HL-60 (cell line): ENCODE measurements at places on chromosomes 1 and 21.

DNA sequence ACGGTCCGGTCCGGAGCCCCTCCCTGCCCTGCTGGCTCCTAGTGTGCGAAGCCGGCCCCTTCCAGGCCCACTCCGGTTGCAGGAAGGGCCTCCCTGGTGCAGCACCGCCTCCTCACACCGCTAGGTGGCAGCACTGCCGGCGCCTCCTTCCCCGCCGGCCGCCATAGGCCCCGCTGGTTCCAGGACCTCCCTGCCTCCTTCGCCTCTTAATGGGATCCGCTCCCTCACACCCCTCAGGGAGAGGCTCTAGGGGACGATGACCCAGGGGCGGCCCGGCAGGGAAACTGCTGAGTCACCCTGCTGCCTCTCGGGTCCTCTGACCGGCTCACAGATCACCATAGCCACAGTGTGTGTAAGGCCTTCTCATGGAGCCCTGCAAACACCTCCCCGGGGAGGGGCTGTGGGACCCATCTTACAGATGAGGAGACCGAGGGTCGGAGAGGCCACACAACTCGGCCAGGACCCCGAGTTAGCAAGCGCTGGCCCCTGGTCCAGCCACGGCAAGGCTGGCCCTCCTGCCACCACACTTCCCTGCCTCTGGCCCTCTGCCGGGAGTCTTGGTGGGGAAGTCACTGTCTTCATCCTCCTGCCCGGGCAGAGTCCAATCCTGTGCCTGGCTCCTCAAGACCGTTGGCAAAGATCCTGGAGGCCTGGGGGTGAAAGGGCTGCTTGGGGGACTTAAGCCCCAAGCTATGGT is 1.6 kb upstream of the AJAP1 start:
- DNase-seq = peak; percentile 39

DNA sequence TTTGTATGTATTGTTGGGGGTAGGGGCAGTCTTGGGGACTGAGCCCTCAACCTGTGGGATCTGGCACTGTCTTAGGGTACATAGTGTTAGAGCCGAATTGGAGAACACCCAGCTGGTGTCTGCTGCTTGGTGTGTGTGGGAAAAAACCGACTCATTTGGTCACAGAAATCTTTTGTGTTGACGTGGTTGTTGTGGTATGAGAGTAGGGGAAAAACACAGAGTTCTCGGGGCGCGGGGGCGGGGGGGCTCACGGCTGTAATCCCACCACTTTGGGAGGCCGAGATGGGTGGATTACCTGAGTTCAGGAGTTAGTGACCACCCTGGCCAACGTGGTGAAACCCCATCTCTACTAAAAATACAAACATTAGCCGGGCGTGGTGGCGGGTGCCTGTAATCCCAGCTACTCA is 15.3 kb upstream of the SRSF10 start:
- DNase-seq = no peak

- DNase-seq = peak; percentile 11
Measured at GRCh38 chr1:192476802-192477298, 98.7 kb upstream of the RGS1 start.

DNA sequence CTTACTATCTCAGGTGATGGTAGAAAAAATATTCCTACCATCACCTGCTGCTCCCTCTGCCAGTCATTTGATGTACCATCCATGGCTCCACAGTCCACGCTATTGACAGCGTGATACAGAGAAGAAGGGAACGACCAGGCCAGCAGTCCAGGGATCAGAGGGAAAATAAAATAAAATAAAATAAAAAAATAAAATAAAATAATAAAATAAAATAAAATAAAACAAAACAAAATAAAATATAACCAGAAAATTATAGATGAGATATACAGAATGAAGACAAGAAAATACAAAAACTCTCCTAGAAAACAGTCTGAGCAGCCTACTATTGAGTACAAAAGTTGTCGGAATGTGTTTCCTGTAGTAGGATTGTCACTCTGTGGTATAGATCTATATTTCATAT is 619.4 kb upstream of the TMPRSS15 start:
- DNase-seq = no peak

DNA sequence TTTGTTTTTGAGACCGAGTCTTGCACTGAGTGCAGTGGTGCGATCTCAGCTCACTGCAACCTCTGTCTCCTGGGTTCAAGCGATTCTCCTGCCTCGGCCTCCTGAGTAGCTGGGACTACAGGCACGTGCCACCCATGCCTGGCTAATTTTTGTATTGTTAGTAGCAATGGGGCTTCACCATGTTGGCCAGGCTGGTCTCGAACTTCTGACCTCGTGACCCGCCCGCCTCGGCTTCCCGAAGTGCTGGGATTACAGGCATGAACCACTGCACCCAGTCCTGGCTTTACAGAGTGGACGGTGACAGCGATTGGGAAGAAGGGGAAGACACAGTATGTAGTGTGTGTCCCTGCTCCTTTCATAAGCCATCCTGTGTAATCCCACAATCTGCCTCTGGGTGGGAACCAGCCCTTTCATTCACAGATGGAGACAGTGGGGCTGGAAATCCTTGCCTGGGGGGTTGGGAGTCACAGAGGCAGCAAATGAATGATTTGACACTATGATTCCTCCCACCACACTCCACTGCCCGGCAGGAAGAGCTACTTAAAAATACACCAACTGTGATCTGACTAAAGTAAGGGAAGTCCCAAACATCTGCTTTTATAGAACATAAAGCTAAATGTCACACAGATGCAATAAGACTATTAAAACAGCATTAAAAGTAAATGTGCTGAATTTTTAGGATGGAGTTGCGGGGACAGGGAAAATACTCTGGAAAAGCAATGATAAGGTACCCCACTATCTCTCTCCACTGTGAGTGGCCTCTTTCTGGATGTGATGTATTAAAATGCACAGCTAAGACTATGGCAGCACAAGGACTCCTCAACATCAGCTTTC is 4.5 kb downstream of the PARP1 start:
- DNase-seq = no peak
